ENCODE measurements at places on chromosomes 6 and 20.

GRCh38 chr6:29589423-29590048, 4.6 kb downstream of the OR2H2 start:
- no peaks in the 10 kb centered on the region for H3K4me1 ChIP-seq
- H3K27ac ChIP-seq = no peak overlapping the region
- H3K27me3 ChIP-seq = peaks cover 26% of the 10 kb centered on the region
- peak; percentile 61 for DNase-seq
- H3K4me3 ChIP-seq = no peak overlapping the region

GRCh38 chr6:57097596-57097995, 7.6 kb downstream of the ZNF451 start:
- peaks cover 51% of the 10 kb centered on the region for H3K36me3 ChIP-seq
- peaks cover 25% of the 10 kb centered on the region for H3K4me1 ChIP-seq
- H3K27ac ChIP-seq = no peak overlapping the region
- DNase-seq = no peak

DNA sequence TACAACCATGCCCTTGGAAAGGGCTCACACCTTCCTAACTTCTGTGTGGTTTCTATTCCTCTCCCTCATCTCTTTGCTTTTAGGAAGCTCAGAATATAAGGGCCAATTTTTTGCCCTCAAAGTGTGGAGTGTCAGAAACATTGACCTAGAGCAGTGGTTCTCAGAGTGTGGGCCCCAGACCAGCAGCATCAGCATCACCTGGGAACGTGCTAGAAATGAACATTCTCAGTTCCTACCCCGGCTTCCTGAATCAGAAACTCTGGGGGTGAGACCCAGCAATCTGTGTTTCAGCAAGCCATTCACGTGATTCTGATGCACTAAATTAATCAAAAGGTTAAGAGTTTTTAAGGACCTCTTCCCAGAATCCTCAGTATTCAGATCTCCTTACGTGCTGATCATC, 47.9 kb upstream of the IL17A start:
- peaks cover 22% of the 10 kb centered on the region for H3K27me3 ChIP-seq
- no peak for DNase-seq
- no peaks in the 10 kb centered on the region for H3K36me3 ChIP-seq
- no peak overlapping the region for H3K27ac ChIP-seq
- no peaks in the 10 kb centered on the region for H3K4me1 ChIP-seq

DNA sequence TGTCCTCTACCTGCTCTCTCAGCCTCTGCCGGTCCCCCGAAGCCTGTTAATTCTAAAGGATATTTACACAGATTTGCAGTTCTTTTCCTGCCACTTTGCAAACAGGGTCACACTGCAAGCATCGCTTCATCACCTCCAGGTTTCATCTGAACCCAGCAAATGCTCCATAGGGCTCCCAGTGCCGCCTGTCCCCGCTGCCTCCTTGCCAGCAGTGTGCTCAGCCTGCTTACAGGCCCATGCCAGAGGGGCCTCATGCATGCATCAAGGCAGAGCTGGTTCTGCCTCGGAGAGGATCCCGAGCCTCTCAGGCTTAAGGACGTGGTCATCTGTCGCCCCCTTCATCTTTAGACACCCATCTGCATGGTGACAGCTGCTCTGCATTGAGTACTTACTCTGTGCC, 10.5 kb downstream of the SIRPA start:
- H3K4me1 ChIP-seq = peaks cover 9% of the 10 kb centered on the region
- peaks cover 9% of the 10 kb centered on the region for H3K27me3 ChIP-seq
- H3K4me3 ChIP-seq = no peak overlapping the region
- DNase-seq = no peak
- no peak overlapping the region for H3K27ac ChIP-seq

DNA sequence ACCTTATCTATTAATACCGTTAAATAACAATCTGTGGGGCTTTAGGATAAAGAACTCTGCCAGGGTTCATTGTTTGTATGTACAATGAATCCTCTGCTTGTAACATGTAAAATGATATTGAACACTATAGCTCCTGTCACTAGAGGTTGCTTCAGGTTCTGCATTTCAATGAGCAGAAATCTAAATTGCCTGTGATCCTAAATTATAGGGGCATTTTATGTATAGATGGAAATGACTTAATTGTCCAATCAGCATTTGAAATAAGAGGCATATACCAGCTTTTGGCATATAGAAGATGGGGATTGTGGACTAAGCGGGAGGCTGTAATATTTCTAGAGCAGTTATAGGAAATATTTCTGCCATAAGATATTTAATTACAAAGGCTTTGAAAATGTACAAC, 2.0 kb downstream of the NCOA3 start:
- H3K36me3 ChIP-seq = peaks cover 22% of the 10 kb centered on the region
- H3K27ac ChIP-seq = peak overlapping the region; percentile 99
- peak overlapping the region; percentile 99 for H3K4me3 ChIP-seq
- H3K4me1 ChIP-seq = peaks cover 62% of the 10 kb centered on the region

DNA sequence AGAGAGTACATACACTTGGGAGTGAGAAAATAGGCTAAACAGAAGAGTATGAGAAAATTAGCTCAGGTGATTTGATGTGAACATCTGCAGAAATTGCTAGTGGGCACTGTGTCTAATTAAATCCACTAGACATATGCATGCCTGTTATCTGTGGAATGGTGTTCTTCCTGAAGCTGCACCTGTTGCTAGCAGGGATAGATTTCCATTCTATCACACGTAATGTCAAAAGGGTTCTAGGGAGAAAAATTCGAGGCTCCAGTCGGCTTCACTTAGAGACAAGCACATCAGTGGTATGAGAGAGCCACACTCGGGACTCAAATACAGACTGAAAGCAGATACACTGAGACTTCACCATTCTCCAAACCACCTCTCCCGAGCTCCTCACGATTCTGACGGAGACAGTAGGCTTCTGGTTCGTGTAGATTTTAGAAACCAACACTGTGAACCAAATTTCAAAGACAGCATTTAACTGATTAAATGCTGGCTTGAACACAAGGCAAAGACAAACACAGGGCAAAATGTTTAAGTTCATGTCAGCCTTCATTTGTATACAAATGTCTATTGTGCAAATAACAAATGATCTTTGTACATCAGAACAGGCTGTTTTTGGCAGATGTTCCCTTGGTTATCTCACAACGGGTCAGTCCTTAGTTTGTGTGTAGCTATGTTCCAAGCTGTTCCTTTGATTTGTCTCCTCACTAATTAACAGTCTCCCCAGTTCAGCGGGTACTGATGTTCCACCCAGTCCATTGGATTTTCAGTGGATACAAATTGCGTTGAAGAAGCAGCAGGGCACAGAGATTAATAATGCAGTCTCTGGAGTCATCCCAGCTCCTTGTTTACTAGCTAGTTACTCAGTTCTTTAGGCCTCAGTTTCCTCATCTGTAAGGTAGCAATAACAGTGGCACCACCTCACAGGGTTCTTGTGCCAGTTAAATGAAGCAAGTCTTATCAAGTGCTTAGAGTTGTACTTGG, 131.0 kb upstream of the IFNGR1 start:
- DNase-seq = no peak
- H3K36me3 ChIP-seq = no peaks in the 10 kb centered on the region
- peaks cover 3% of the 10 kb centered on the region for H3K27me3 ChIP-seq
- no peak overlapping the region for H3K4me3 ChIP-seq

DNA sequence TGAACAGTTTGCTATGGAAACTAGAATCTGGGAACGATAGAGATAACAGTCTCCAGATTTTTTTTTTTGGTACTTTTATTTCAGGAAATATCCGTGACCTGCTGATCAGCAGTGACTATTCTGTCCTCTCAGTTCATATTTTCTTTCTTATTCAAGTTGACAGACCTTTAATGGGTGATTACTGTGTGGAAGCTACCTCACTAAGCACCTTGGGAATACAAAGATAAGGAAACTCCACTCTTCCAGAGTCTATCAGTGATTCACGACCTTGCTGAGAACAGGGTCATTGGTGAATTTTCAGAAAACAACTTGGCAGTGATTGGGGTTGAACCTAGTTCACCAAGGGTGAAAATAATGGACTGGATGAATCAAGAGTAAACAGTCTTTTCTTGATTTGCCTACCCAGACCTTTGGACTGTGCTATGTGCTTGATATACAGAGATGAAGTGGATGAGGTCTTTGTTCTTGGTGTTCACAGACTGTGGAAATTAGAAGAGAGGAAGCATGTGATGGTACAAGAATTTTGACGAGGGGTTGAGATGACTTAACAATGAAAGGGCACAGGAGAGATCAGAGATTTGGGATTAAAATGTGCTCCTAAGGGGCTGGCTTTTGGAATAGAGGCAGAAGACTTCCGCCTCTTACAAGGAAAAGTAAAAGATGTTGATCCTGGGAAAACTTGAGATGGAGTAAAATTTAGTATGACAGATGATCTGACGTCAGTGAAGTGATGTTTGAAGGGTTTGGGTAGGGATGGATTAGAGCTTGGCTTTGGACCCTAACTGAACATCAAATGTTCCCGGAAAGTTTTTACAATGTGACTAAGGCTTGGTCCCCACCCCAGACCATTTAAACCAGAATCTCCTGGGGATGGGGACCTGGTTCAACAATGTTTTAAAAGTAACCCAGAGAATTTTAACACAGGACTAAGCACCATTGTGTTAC, 1.2 kb downstream of the KAT14 start:
- peaks cover under 1% of the 10 kb centered on the region for H3K27me3 ChIP-seq
- no peak for DNase-seq
- H3K36me3 ChIP-seq = peaks cover 14% of the 10 kb centered on the region
- H3K27ac ChIP-seq = peak overlapping the region; percentile 88
- peak overlapping the region; percentile 84 for H3K4me3 ChIP-seq

DNA sequence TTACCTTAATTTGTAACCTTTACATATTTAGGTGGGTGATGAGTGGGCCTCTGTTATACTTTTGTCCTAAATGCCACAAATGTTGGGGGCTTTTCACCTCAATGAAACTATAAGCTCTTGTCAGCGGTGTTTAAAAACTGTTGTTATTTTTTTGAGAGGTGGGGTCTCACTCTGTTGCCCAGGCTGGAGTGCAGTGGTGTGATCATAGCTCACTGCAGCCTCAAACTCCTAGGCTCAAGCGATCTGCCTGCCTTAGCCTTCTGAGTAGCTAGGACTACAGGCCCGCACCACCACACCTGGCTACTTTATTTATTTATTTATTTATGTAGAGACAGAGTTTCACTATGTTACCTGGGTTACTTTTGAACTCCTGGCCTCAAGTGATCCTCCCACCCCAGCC, 66.7 kb downstream of the ZDHHC14 start:
- no peak overlapping the region for H3K27ac ChIP-seq
- DNase-seq = no peak
- peaks cover 7% of the 10 kb centered on the region for H3K4me1 ChIP-seq
- no peaks in the 10 kb centered on the region for H3K27me3 ChIP-seq
- H3K4me3 ChIP-seq = no peak overlapping the region
- peaks cover 4% of the 10 kb centered on the region for H3K36me3 ChIP-seq

DNA sequence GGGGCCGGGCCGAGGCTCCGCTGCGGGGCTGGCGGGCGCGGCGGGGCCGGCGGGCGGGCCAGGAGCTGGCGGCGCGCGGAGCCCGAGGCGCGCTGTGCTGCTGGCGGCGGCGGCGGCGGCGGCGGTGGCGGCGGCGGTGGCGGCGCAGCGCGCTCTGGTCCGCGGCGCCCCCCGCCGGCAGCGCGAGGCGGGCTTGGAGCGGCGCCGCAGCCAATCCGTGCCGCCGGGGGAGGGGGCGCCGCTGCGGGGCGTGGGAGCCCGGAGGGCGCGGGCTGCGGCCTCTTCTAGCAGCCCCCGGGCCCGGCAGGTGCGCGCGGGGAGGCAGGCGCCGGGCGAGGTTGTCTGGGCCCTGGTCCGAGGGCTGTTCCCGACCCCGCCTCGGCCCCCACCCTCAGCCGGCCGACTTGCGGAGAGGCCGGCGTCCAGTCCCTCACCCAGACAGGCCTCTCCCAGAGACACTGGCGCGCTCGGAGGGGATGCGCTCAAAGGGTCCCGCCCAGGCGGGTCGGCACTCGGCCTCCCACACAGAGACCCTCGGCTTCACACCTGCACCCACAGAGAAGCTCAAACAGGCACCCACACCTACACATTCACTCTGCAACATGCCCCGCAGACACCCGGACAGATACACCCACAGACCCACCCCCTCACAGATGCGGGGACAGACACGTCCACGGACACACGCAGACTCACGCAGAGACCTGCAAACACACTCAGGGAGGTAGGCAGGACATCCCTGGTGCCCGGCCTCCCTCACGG, at the start of gene RIMS4:
RIMS4 (minus strand) TSS at position 156 of the 759 bp plus-strand sequence. CDS start 275 bp downstream, outside the sequence.
- H3K4me1 ChIP-seq = peaks cover 6% of the 10 kb centered on the region
- H3K36me3 ChIP-seq = no peaks in the 10 kb centered on the region
- H3K4me3 ChIP-seq = peak within 1 kb of the TSS; percentile 6
- DNase-seq = no peak
- no peak within 1 kb of the TSS for H3K27ac ChIP-seq

- H3K36me3 ChIP-seq = peaks cover 24% of the 10 kb centered on the region
- DNase-seq = peak; percentile 7
- peak overlapping the region; percentile 99 for H3K4me3 ChIP-seq
- peaks cover 43% of the 10 kb centered on the region for H3K4me1 ChIP-seq
Observed at GRCh38 chr20:37096415-37097041, 731 bp upstream of the RBL1 start.

- H3K27me3 ChIP-seq = peaks cover 2% of the 10 kb centered on the region
- no peak overlapping the region for H3K27ac ChIP-seq
- DNase-seq = no peak
- H3K4me1 ChIP-seq = no peaks in the 10 kb centered on the region
- no peak overlapping the region for H3K4me3 ChIP-seq
Observed at GRCh38 chr6:46979206-46979605, 57.5 kb upstream of the ADGRF5 start.

DNA sequence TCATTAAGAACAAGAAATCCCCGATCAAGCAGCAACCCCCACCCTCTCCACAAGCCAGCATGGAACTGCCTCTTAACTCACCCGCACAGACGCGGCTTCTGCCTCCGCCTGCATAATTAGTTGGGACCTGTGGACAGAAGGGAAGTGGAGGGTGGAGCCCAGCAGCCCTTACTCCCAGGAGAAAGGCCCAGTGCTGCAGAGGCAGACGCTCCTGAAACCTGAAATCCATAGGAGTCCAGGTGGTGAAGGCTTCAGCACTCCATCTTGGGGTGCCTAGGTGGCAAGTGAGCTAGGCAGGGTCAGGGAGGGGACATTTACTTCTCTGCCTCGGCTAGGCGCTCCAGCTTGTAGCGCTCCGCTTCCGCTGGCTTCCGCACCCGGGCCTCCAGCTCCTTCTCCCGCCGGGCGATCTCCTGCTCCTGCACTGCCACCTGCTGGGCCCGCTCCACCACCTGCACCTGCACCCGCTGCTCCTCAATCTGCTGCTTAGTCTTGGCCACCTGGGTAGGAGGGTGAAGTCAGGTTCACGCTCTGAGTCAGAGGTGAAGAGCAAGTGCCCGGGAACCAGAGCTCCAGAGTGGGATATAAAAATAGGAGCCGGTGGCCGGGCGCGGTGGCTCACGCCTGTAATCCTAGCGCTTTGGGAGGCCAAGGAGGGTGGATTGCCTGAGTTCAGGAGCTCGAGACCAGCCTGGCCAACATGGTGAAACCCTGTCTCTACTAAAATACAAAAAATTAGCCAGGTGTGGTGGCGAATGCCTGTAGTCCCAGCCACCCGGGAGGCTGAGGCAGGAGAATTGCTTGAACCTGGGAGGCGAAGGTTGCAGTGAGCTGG, 10.7 kb downstream of the TUBB start:
- peak overlapping the region; percentile 6 for H3K4me3 ChIP-seq
- H3K27ac ChIP-seq = peak overlapping the region; percentile 22
- H3K36me3 ChIP-seq = peaks cover 65% of the 10 kb centered on the region
- no peaks in the 10 kb centered on the region for H3K27me3 ChIP-seq
- H3K4me1 ChIP-seq = peaks cover 61% of the 10 kb centered on the region

- H3K4me3 ChIP-seq = no peak overlapping the region
- H3K36me3 ChIP-seq = no peaks in the 10 kb centered on the region
- H3K4me1 ChIP-seq = no peaks in the 10 kb centered on the region
- no peak overlapping the region for H3K27ac ChIP-seq
- no peak for DNase-seq
Observed at GRCh38 chr6:21733311-21733710, 139.8 kb downstream of the SOX4 start.

- H3K27ac ChIP-seq = peak overlapping the region; percentile 88
- H3K4me3 ChIP-seq = no peak overlapping the region
- peaks cover 69% of the 10 kb centered on the region for H3K4me1 ChIP-seq
- peaks cover 25% of the 10 kb centered on the region for H3K36me3 ChIP-seq
- DNase-seq = no peak
Observed at GRCh38 chr6:2843138-2843740, 1.6 kb upstream of the SERPINB1 start.
